NCI-H1092 (cell line): ENCODE measurements at places on chromosomes 13 and 19.

DNA sequence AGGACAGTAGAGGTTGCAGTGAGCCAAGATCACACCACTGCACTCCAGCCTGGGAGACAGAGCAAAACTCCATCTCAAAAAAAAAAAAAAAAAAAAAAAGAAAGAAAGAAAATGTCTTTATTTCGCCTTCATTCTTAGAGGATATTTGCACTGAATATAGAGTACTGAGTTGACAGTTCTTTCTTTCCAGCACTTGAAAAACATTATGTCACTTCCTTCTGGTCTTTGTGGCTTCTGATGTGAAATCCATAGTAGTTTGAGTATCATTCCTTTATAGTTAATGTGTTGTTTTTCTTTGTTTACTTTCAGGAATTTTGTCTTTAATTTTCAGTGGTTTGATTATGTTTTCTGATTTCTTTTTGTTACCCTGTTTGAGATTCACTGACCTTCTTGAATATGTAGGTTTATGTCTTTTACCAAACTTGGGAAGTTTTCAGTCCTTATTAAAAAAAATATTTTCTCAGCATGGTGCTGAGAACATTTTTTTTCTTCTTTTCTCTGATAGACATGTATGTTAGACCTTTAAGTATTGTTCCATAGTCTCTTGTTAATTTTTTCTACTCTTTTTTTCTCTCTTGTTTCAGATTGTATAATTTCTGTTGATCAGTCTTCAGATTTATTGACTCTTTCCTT is 50.1 kb downstream of the PCCA start:
- DNase-seq, result no peak

DNA sequence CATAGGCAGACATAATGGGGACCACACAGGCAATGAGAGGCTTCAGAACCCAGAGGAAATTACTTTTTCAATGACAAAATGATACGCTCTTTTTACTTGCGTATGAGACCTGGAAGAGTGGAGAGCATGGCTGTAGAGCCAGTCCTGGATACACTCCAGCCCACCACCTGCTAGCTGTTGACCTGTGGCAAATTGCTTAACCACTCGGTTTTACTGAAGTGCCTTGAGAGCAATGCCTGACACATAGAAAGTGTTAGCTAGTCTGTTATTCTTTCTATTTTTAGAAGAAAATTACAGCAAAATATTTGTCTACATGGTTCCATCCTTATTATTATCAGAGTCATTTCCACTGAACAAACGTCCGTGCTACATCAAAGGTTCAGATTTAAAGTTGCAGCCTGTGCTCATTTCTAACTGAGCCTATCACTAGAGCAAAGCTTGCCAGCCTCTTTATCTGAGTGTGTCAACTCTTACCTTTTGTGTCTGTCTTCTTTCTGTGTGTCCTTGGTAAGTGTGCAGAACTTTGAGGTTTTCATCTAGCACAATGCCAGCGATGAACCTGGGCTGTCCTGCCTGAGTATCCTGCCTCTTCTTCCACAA is 9.6 kb upstream of the GPR183 start:
- DNase-seq, result peak; percentile 74

DNA sequence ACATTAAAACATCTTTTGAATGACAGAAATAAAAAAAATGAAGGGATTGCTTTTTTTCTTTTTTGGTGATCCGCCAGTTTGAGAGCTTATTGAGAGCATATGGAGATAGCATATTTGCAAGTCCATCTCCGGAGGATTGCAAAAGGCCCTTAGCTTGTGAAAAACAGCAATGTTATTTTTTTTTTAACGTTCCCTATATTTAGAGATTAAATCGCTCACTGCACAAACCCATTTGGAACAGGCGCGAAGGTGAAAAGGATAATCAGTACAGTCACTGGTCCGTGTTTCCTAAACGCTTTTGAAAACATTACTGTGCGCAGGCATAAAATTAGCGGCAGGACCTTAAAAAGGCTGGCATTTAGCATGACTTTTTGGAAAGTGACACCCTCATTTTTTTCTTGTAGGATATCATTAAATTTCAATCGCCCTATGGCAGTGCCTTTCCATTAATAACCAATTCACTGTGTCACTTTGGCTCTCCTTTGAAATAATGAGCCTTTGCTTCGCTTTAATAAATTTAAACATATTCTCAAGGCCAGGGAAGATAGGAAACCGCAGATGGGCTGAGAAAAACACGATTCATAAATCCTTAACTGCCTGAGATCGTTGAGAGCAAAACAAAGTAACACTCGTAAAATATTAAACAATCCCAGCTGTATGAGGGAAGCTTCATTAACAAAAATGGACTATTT is 342.2 kb downstream of the DACH1 start:
- DNase-seq, result peak; percentile 59

- DNase-seq, result no peak
Observed at GRCh38 chr19:6252066-6252465, 27.7 kb downstream of the MLLT1 start.
